CD4-positive, alpha-beta T cell treated with Interleukin-10 for 1 hour (primary cell): ENCODE measurements at places on chromosomes 2 and 18.
A peak's percentile ranks its signal among the peaks of the same experiment; 100 is the strongest.

GRCh38 chr2:111238296-111238695, 117.6 kb downstream of the BCL2L11 start:
- no peak for DNase-seq

GRCh38 chr18:34386803-34387202, 162.1 kb upstream of the NOL4 start:
- DNase-seq, result no peak

- DNase-seq, result no peak
These were observed 142.2 kb downstream of the DYSF start for GRCh38 chr2:71595569-71595968.

DNA sequence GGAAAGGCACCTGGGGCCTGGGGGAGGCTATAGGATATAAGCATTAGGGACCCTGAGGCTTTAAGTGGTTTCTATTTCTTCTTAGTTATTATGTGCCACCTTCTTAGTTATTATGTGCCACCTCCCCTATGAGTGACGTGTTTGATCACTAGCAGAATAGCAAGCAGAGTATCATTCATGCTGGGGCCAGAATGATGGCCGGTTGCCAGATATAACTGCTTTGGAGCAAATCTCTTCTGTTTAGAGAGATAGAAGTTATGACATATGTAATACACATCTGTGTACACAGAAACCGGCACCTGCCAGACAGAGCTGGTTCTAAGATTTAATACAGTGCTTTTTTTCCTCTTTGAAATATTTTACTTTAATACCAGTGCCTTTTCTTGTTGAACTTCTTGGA, 29.4 kb downstream of the LIPG start:
- DNase-seq, result no peak

- no peak for DNase-seq
These were observed 140.6 kb downstream of the CCDC148 start for GRCh38 chr2:158315803-158316414.

- DNase-seq, result peak; percentile 42
These were observed 16.0 kb upstream of the MARCHF4 start for GRCh38 chr2:216388046-216388884.

DNA sequence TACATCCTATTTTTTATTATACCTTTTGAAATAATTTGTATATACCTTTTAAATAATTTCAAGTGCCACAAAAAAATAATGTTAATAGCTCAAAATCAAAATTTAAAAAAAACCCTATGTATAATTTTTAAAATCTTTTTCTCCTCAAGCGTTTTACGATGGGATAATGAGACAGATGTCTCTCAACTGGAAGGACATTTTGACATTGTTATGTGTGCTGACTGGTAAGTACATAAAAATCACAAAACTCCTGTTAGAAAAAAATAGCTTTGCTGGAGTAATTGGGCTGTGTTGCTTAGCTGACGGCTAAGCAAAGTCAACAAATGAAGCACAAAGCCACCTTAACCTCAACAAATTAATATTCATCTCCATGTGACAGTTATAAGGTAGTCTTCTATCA, 198.0 kb upstream of the SIX3 start:
- DNase-seq, result no peak

- no peak for DNase-seq
These were observed 680 bp upstream of the FHOD3 start for GRCh38 chr18:36296650-36297416.

- no peak for DNase-seq
These were observed 13.0 kb downstream of the CALCRL start for GRCh38 chr2:187435078-187435477.

- no peak for DNase-seq
These were observed 103.4 kb upstream of the MSH2 start for GRCh38 chr2:47299555-47299954.

DNA sequence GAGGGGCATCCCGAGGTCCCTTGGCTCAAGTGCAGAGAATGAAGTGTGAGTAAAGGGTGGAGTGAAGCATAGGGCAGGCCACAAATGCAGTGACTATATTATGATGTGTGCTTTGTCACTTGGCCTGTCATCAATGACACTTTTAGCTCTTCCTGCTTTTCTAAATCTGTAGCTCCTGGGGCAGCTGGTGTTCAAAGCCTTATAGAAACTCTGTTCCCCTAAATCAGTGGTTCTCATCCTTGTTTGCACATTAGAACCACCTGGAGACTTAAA, 135.6 kb upstream of the LGALSL start:
- no peak for DNase-seq

GRCh38 chr18:75276818-75277609, 66.4 kb downstream of the TSHZ1 start:
- no peak for DNase-seq

DNA sequence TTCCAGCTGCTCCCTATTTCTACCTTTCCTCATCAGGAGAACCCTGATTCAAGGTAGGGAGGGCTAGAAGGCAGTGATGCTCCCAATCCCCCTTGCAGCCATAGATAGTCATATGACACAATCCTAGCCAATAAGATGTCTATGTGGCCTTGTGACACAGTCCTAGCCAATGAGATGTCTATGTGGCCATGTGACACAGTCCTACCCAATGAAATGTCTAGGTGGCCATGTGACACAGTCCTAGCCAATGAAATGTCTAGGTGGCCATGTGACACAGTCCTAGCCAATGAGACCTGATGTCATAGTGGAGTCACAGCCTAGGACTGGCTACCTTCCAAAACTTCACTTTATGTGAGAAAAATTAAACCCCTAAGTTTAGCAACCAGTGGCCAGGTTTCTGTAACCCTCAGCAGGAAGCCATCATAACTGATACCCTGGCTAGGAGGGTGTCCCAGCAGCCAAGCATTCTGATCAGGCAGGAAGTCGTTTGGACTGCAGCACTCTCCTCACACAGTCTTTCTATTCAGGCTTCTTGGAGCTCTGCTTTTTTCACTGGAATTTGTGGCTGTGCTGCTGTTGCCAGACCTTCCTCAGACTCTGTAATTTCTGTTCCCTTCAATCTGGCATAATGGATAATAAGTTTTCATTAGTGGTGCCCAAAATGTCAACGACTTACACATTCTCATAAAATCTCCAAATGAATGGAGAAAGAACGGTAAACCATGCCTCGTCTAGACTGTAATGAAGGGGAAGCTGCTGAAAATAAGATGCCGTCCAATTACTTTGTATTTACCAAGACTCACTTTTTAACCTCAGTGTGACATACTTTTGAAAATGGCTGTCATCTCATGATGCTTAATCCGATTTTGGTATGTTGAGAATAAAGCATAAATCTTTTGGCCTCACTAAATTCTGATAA, 165.0 kb upstream of the NCKAP5 start:
- DNase-seq, result no peak

GRCh38 chr2:82527124-82527523, 1932.0 kb downstream of the SUCLG1 start:
- DNase-seq, result no peak

GRCh38 chr2:75290600-75291150, 91.4 kb upstream of the TACR1 start:
- no peak for DNase-seq
